Activated naive CD4-positive, alpha-beta T cell treated with Interleukin-2 at 50 U/mL for 16 hours (primary cell): ENCODE measurements at places on chromosomes 1 and 21.

GRCh38 chr1:82542141-82542540 is 741.4 kb downstream of the ADGRL2 start:
- no peak for DNase-seq

GRCh38 chr1:119799599-119800177 is 11.6 kb downstream of the REG4 start:
- no peak for DNase-seq

DNA sequence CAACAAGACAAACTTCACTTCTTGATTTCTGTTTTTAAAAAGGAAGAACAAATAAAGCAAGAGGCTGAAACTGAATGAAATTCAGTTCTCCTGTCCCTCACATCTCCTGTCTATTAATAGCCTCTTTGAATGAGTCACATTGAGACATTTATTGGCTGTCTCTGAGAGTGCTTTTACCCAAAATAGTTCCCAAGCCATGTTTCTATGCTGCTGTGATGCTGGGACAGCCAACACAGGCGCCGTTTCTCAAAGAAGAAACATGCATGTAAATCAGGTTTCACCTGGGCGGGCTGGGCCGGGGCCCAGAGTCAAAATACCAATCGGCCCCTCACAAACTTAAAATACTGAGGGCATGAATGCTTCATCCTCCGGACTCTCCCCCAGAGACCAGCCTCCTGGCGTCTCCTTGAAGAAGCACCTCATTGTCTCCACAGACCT is 105.2 kb downstream of the EDEM3 start:
- DNase-seq = no peak

- DNase-seq = no peak
These were observed 402.9 kb downstream of the RWDD3 start for GRCh38 chr1:95636897-95637296.

GRCh38 chr1:173266841-173267240 is 59.7 kb upstream of the TNFSF4 start:
- DNase-seq = no peak

DNA sequence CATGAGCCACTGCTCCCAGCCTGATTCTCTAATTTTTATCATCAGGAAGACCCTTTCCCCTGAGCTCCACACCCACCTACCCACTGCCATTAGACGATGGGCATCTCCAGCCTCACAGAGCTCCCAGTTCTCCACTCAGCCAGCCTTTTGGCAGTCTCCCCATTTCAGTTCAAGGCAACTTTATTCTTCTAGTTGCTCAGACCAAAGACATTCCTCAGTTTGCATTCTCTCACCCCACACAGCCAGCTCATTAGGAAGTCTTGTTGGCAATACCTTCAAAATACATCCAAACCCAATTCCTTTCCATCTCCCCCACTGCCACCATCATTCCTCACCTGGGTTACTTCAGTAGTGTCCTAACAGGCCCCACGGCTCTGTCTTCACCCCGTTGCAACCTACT is 53.4 kb upstream of the COX20 start:
- no peak for DNase-seq

DNA sequence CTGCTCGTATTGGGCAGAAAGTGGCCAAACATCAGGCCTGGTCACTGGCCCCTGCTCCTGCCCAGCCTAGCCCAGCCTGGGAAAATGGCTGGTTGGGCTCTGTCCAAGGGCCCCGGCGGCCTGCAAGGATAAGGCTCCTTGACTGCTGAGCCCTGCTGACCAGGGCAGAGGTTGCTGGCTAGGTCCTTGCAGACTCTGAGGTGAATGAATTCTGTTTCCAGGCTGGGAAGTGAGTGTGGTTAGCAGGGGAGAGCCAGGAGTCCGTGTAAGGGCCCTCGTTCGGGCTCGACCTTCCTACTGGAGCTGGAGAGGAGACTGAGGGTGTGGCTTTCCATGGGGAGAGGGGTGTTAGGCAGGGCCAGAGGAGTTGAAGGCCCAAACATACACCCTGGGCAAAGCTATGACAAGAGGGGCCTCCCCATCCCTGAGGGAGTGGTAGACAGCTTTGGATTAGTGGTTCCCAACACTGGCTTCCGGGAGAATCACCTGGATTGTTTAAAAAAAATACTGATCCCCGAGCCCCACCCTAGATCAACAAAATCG is 20.6 kb downstream of the CSF1 start:
- DNase-seq = no peak

DNA sequence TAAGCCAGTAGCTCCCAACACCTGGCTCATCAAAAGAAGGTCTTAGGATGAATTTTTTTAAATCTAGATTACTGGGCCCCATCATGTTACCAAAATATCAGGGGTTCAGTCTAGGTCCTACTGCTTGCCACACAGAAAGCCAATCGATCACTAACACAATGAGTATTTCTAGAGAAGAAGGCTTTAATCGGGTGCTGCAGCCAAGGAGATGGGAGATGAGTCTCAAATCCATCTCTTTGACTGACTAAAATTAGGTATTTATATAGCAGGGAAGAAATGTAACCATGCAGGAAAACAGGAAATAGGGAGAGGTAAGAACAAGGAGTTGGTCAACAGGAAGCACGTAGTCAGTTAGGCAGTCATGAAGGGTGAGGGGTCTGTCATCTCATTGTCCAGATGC is 288.2 kb downstream of the CEP170 start:
- DNase-seq = no peak
